ENCODE measurements at places on chromosomes 16 and 17. TPM values are rescaled to one million over a fixed set of nuclear protein-coding genes. Genes with fewer than 3 reads are reported as not detected.

C16orf96 gene
- total RNA-seq: under 0.01 TPM

TEDC2 gene
- 0.34 TPM for total RNA-seq

SLC22A31 gene
- total RNA-seq: not detected

DCTN5 gene
- total RNA-seq: 84.8 TPM

GSE1 gene
- 22.6 TPM for total RNA-seq

SCN4A gene
- total RNA-seq: 0.16 TPM

CTRB1 gene
- total RNA-seq: not detected

KRTAP1-5 gene
- not detected for total RNA-seq

PHB1 gene
- 167 TPM for total RNA-seq

AIPL1 gene
- not detected for total RNA-seq

MARCHF10 gene
- total RNA-seq: under 0.01 TPM

PIPOX gene
- total RNA-seq: 2.2 TPM

CCDC154 gene
- total RNA-seq: 0.32 TPM

GNGT2 gene
- not detected for total RNA-seq
